Forelimb muscle (tissue), 1 donor: ENCODE measurements at places on chromosomes 7 and 10. TPM values are rescaled to one million over a fixed set of nuclear protein-coding genes. Genes with fewer than 3 reads are reported as not detected.

- DNase-seq = no peak
Measured at GRCh38 chr10:59748834-59749233, 4.4 kb downstream of the MRLN start.

- no peak for DNase-seq
Measured at GRCh38 chr7:34823650-34824258, 165.7 kb downstream of the NPSR1 start.

DNA sequence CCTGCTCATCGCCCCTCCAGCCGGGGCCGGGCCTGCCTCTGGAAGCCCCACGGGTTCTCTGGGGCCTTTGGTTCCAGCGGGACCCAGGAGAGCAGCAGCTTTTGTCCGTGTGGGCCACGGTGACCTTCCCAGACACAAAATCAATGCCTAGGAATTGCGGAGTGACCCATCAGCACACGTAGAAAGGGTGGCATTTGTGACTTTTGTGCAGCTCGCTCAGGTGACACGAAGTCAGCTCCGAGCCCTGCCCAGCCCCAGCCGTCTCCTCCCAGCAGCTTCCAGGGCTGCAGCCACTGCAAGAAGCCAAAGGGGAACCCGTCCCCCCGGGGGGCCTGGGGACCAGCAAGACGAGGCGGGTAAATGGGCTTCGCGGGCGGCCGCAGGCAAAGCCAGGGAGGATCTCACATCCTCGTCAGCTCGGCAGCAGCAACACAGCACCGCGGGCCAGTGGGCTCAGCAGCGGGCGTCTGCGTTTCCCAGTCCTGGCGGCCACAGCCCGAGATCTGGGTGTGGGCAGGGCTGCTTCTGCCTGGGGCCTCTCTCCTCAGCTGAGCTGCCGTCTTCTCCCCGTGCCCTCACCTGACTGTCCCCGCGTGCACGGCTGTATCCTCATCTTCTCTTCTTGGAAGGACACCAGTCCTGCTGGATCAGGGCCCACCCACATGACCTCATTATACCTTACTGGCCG lies 88.5 kb downstream of the PAXIP1 start:
- no peak for DNase-seq

Gene PARP12
- 11.3 TPM for polyA plus RNA-seq

Gene CALHM2
- polyA plus RNA-seq = 14.4 TPM

- no peak for DNase-seq
Measured at GRCh38 chr10:2731940-2732339, 335.4 kb upstream of the PFKP start.

DNA sequence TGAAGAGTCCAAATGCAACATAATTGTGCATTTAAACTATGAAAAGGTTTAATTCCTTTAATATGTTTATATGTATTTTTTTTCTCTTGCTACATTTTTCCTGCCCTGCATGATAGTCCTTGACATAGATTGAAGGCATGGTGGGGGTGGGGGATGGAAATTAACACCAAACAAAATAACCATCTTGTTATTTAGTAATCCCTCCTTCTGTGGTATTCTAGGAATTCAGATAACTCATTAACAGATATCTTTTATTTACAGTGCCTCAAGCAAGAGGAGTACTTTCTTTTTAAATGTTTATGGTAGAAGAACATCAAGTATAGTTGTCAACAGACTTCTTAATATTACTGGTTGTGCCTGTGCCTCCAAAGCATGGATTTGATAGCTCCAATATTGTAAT lies 337.6 kb upstream of the SEMA3A start:
- DNase-seq = no peak

DNA sequence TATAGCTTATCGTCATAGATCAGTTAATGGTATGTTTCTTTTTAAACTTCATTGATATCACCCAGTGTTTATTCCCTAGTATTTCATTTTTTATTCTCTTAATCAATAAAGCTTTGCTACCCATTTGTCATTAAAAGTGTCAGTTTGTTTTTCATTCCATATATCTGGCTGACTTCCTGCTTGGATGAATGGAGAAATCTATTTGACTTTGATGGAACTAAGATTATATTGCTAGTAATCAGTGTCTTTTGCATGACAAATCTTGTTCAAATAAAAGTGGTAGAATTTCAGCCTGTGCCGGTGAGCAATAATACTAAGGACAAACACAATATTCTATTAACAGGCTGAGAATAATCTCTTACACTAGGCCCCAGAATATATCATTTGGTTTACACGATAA lies 203.3 kb downstream of the SEC23IP start:
- DNase-seq = no peak

DNA sequence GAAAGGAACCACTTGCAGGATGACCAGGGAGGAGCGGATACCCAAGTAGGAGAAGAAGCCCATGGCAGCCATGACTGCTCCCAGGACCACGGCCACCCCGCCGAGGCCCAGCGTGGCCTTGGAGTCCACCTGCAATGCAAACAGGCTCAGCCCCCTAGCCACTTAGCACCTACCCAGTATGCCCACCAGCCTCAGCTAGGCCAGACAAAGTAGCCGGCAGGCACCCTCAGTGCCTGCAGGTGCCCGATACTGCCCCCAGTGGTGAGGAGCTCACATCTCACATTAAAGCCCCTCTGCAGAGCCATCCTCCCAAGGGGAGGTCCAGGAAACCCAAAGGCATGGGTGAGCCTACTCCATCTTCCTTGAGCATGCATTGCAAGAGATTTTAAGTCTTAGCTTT lies 6.6 kb downstream of the NPC1L1 start:
- no peak for DNase-seq

DNA sequence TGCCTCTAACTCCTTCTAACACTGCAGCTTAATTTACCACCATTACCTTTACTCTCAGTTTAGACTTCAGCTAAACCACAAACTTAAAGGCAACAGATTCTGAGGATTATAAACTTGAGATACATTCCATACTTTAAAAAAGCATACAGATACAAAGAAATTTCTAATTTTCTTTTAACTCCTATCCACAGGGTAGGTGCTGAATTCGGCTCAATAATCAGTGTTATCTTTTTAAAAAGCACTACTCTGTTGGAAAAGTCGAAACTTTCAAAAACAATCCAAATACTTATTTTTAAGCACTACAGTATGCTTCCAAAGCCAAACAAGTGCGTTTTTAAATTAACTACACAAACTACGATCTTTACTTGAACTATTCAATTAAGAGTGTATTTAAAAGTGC lies 1.0 kb downstream of the SMNDC1 start:
- no peak for DNase-seq

- no peak for DNase-seq
Measured at GRCh38 chr10:68231817-68232251, at the start of gene ATOH7. Gene ATOH7 (minus strand): TSS chr10:68232113. CDS start chr10:68231677, 436 bp downstream.

- DNase-seq = no peak
Measured at GRCh38 chr7:117014099-117014656, 60.9 kb downstream of the ST7 start.

Gene OGA
- 101 TPM for polyA plus RNA-seq

Gene ZNF33A
- polyA plus RNA-seq = 18.6 TPM

DNA sequence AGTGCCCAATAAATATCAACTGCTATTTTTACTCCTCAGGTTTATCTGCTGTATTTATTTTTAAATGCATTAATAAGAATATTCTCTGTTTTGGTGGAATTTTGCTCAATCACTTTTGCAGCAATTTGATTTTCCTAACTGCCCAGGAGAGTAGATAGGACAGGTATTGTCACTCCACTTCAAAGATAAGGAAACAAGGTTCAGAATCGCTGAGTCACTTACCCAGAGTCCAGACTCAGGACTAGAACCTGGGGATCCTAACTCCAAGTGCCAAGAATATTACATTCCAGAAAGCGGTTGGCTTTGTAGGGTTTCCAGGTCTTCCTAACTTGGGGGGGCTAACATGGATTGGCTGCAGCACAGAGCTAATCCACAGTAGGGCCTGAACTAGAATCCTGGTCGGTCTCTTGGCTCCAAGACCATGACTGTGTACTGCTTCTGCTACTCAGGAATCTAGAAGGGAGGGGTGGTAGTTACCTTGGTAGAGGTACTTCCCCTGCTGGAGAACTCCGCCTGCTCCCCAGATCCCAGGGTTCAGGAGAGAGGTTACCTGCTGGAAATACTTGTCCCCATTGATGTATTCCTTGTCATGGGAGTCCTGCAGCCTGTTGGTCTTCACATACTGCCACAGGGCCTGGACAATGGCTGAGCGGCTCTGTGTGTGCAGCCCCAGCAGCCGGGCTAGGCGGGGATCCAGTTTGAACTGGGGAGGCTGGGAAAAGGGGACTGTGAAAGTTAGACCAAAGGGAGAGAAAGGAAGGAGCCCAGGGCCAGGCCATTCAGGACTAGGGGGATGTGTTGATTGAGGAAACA lies 7.3 kb downstream of the SMARCD3 start:
- no peak for DNase-seq

- peak; percentile 50 for DNase-seq
Measured at GRCh38 chr10:19412531-19412930, 363.9 kb downstream of the MALRD1 start.

DNA sequence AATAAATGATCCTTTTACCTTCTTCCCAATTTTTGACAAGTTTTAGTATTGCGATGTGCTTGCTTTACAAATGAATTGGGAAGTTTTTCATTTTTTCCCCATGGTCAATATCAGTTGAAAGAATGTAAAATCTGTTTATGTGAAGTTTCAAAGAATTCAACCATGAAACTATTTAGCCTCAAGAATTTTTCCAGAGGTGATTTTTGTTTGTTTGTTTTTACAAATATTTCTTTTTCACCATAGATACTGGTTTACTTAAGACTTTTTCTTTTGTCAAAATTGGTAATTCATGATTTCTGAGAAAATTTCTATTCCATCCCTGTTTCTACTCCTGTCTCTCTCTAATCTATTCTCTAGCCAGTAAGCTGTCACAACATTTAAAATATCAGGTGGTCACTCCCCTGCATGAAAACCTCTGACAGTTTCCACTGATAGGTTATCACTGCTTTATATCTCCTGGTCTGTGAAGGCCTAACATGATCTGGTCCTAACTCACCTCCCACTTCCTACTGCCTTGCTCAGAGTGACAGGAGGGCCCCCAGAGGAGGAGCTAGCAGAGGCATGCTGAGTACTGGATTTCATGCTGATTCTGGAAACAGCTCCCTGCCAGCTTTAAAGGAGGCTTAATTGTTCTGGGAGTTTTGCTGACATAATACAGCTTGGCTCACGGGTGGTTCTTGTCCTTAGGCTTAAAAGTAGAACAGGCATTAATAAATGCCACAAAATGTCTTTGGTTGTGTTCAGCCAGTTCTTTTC lies 7.6 kb upstream of the ARMS2 start:
- no peak for DNase-seq

DNA sequence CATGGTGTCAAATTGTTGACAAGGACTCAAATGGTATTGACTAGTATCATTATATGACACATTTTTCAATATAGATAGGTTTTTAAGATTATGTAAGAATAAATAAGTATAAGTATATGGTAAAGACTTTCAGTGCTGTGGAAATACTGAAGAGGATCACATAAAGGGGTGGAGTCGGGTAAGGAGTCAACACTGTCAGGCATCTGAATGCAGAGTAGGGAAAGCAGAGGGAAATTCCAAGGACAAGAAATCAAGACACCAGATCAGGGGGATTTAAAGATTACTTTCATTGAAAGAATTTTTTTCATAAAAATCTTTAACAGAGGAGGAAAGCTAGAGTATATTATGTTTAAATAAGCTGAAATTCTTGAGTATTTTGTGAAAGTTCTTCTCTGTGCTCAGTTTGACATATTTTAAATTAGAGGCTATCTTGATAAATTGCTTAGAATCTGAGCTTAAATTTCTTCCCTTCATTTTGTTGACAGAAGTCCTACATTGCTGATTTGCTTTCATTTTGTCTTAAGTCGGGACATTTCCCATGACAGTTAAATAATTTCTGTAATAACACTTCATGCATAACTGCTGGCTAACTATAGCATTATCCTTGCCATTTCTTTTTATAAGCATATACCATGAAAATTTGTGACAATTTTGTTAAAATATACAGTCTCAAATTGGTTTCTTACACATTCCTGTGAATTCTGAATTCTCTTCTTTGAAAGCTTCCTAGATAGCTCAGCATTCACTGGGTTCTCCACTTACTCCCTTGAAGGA lies 244.3 kb downstream of the PRKG1 start:
- no peak for DNase-seq

DNA sequence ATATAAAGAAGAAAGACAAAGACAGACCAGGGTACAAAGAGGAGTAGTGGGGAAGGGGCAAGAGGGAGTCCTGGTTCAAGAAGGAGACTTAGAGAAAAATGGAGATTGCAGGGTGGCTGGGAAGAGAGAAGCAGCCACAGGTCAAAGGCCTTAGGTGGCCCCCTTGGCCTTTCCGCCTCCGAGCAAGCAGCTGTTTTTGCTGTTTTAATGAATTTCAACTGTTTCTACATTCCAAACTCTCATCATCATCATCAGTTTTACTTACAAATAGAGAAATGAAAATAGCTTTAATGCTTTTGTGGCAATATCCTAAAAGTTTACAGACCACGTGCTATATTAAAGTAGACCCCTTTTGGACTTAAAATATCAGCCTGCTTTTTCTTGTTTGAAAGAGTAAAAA lies 399.7 kb downstream of the EXOC4 start:
- DNase-seq = no peak

DNA sequence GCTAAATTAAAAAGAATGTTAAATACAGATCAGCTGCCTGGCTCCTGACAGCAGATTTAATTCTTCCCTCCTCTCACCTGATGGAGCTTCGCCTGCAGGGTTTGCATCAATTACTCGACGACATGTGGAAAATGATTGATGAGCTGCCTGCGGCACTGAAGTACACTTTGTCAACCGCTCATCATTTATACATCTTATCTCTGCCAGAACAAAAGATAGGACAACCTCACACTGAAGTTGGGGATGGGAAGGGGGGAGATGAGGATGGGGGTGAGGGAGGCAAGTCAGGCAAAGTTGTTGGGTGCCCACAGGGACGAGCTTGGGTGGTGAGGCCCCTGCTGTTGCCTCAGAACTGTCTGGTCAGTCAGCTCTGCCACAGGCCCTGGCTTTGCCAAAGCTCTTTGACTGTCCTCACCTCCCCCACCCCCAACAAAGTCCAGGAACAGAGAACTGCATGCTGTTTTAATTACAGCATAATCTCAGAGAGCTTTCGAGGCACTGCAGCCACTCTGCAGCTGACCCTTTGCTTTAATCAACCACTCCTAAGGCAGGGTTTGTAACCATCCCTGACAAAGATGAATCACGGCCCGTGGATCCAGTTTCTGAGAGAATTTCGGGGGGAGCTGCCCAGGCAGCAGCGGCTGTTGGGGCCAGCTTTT lies 702.3 kb downstream of the LRMDA start:
- no peak for DNase-seq

Gene VAX1
- polyA plus RNA-seq = not detected

Gene PLEKHS1
- 0.05 TPM for polyA plus RNA-seq

Gene SLC13A1
- polyA plus RNA-seq = not detected

GRCh38 chr10:29256586-29256985 lies 32.3 kb upstream of the LYZL1 start:
- DNase-seq = no peak

Gene BTBD16
- polyA plus RNA-seq = 0.13 TPM
